ENCODE measurements at places on chromosomes 7 and 10.

DNA sequence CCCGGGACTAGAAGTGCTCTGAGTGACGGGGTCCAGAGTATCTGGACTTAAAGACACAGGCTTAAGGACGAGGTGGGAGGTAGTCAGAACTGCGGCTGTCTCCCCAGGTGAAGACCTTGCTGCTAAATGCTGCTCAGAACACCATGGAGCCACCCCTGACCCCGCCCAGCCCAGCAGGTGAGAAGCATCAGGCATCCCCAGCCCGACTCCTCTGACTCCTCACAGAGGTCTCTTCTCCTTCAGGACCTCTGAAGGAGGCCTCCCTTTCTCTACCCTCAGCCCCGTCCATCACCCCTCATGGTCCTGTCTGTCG, 5.8 kb downstream of the NFKB2 start:
- no peak for DNase-seq

DNA sequence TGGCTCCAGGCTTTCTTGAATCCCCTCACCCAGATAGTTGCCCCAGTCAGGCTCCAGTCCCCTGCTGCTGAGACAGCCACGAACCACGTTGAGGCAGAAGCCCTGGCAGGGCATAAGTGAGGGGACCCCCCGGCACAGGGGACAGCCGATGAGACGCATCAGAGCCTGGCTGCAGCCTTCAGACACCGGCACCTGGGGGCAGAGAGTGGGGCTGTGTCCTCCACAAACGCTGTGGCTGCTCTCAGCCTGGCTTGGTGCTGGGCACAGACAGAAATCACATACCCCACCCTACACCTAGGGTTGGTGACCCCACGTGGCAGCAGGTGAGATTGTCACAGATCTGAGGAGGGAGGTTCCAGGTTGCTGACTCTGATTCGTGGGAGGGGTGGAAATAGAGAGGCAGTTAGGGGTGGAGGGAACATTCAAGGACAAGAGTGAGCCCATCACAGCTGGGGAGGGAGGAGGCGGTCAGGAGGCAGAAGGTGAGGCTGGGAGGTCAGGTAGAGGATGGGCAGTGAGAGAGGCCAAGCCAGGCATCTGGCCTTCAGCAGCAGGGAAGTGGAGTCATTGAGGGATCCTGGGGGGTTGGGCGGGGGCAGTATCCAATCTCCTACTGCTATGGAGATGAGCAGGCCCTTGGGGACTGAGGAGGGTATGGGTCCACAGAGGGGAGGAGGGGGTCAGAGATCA, 3.2 kb downstream of the GPC2 start:
- DNase-seq, result no peak

DNA sequence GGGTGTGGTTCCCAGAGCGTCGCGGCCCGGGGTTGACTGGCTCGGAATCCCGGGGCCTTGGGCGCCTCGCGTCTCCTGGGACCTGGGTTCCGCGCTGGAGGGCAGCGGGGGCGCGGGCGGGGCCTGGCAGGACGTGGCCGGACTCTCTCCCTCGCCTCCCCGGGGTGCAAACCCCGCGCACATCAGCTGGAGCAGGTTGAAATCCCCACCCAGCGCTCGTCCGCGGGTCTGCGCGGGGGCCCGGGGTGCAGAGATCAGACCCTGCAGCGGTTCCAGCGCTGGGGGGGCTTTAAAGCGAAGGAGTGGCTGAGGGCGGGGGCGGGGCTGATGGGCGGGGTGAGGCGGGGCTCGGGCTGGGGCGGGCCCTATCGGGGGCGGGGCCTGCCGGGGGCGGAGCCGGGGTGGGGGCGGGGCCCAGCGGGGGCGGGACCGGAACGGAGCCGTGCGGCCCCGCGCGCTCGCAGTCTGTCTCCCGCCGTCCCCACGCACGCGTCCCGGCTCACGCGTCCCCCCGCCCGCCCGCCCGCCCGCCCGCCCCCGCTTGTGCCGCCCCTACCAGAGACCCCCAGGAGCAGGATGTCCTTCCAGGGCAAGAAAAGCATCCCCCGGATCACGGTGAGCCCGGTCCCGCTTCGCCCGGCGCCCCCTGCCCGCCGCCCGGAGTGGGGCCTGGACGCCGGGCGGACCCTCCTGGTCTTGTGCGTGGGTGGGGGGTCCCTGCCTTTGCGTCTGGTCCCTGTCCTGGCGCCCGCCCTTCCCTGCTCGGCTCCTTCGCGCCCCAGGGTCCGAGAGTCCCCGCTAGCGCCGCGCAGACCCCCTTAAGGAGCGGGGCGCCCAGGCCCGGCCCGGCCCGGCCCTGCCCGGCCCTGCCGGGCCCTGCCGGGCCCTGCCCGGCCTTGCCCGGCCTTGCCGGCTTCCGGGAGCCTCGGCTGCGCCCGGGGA, at the start of gene DPYSL4:
TSS of gene DPYSL4 (plus strand) at position 461 of the 942 bp plus-strand sequence. CDS start at position 577, 116 bp downstream.
- DNase-seq, result no peak

GRCh38 chr7:135886345-135887132, 90.6 kb downstream of the MTPN start:
- DNase-seq, result no peak

- DNase-seq, result no peak
Observed at GRCh38 chr10:24256619-24257107, 47.7 kb downstream of the KIAA1217 start.

GRCh38 chr7:18241543-18242231, 214.0 kb upstream of the PRPS1L1 start:
- DNase-seq, result no peak

- DNase-seq, result peak; percentile 65
Observed at GRCh38 chr10:69337296-69338132, 59.2 kb downstream of the HK1 start.

DNA sequence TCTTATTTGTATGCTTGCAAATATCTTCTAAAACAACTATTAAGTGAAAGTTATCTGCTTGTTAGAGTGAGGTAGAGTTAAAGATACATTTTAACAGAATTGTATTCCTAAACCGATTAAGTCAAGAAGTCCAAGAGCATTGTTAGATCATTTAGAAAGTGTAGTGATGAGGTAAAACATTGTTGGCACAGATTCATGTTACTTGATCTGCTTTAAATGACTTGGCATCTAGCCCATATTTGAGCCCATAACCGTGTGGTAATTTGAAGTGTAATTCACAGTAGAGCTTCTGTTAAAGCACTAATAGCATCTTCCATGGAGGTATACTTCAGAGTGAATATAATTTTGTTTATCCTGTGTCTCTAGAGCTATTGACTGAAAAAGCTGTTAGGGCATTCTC, 62.1 kb downstream of the PTEN start:
- DNase-seq, result no peak

GRCh38 chr10:96468845-96469244, 44.9 kb downstream of the TLL2 start:
- DNase-seq, result no peak

- DNase-seq, result no peak
Observed at GRCh38 chr7:139968931-139969330, 93.8 kb downstream of the PARP12 start.

- no peak for DNase-seq
Observed at GRCh38 chr10:117499248-117500105, 43.1 kb upstream of the EMX2 start.

- no peak for DNase-seq
Observed at GRCh38 chr7:101465576-101466196, 103.0 kb downstream of the COL26A1 start.
